Naive thymus-derived CD8-positive, alpha-beta T cell (primary cell): ENCODE measurements at places on chromosomes 6 and 20.

GRCh38 chr6:54702772-54703171 is 143.8 kb upstream of the FAM83B start:
- DNase-seq: no peak

- no peak for DNase-seq
Observed at GRCh38 chr6:169794317-169795055, 43.1 kb downstream of the ERMARD start.

GRCh38 chr6:112984899-112985298 is 637.8 kb downstream of the RFPL4B start:
- DNase-seq: no peak

DNA sequence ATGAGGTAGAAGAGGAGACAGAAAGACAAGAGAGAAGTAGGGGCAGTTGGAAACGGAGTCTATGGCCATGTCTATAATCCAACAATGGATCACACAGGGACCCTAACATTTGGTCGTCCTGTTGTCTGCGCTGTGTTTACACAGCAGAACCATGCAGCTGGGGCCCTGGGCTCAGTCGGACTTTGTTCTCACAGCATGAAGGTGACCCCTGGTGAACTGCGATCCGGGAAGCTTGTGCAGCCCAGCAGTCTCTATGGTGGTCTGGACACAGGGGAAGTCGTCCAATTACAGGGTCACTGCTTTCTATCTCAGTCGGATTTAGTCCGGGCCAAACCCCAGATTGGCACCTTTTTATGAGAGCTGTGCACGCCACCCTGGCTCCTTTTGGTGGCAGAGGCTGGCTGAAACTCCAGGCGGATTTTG is 153.6 kb downstream of the FOXA2 start:
- DNase-seq: no peak
